ENCODE measurements at places on chromosomes 16 and 17.
A peak's percentile ranks its signal among the peaks of the same experiment; 100 is the strongest.

GRCh38 chr17:20008242-20009051 is 712 bp upstream of the SPECC1 start:
- no peak for DNase-seq

DNA sequence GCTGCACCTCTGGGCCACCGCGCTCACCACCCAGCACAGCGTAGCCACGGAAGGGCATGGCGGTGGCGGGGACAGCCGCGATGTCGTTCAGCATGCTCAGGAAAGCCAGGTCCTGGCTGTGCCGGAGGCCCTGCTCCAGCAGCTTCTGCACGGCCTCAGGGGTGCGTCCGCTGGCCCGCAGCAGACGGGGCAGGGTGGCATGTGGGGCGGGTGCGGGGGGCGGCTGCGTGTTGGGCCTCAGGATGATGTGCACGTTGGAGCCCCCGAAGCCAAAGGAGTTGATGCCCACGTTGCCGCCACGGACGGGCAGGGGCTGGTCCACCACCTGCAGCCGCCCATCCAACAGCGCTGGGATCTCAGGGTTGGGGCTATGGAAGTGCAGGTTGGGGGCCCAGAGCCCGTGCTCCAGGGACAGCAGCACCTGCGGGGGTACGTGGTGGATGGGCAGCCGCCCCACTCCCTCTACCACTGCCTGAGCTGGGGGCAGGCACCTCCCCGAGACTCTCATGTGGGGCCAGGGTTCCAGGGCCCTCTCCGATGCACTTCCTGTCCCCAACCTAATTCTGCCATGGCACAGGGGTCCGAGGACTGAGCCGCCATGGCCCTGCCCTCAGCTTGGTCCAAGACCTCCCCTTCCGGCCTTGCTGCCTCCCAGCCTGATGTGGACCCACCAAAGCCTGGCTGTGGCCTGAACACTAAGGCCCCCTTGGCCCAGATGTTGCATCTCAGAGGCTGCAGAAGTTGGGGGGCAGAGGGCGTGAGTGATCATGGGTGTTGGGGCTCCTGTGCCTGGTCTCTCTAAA is 6.6 kb downstream of the FASN start:
- no peak for DNase-seq

GRCh38 chr17:17859909-17860765 is 23.4 kb upstream of the SREBF1 start:
- DNase-seq, result peak; percentile 37

DNA sequence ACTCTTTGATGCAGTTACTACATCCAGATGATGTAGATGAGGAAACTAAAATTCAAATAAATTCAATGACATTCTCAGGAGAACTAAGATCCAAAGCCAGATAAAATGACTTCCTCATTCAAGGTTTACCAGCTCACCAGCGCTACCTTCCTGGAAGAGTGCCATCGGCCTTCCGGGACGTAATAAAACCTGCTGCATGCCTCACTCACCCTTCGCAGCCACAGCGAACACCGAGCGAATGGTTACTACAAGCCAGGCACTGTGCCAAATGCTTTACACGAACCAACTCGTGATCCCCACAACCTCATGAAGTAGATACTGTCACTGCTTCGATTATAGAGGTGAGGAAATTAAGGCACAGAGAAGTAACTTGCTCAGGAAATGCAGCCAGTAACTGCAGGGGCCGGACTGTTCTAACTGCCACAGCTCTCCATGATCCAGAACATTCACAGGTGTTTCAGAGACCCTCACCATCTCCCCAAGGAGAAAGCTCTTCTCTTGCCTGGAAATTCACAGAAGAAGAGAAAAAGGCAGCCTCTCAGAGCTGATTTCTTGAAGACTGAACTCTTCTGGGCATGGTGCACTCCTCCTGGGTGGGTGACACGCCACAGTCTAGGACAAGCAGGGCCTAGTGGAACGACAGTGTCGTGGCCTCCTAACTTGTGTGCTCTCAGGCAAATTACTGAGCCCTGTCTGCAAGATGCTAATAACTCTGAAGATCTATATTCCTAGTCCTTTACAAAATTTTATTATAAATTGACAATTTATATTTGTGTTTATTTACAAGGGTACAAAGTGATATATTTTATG is 46.8 kb downstream of the HIC1 start:
- no peak for DNase-seq

DNA sequence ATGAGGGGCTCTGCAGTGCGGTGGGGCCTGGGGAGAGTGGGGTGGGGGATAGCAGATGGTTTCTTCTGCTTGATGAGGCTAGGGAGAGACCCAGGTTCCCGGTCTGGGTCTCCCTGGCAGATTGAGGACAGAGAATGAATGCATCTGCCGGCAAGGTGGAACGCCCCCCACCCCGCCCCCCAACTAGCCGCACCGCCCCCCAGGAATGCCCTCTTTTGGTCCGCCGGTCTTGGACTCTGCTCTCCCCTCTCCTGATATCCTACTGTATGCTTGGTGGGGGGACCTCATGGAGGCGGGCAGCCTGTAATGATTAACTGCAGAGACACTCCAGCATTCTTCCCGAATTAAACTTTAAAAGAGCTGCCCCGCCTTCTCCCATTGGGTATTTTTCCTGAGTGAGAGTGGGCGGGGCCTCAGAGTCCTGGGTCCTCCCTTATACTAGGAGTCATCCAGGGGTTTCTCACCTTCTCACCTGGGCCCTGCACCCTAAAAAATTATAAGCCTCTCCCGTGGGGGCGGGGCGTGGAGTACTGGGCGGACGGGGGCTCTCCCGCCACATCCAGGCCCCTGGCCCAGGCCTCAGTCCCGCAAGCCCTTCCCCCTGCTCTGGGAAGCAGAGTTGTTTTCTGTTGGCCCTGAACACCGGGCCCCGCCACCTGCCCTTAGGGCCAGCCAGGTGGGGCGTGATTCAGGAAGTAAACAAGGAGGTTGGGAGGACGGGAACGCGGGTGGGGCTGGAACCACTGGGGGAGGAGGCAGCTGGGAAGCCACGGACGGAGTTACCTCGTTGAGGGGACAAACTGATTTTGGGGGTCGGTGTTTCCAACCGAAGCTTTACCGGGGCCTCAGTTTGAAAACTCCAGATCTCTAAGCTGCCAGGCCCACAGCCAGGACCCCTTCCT is 1.5 kb downstream of the GRB7 start:
- no peak for DNase-seq

DNA sequence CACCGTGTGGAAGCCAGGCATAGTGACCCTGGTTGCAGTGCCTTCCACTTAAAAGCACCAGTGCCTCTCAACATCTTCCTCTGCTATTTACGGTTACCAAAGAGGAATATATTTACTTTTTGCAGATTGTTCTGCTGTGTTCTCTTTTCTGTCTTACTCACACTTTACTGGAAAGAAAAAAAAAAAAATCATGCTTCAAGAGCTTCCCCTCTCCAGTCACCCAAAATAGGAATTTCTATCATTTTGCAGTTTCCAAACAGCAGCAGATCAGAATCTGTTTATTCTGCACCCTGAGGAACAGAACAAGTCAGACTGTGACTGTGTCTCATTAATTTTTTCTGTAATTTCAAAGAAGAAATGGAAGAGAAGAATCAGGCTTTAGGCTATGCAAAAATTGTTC is 96.1 kb downstream of the KCNJ2 start:
- DNase-seq, result no peak

DNA sequence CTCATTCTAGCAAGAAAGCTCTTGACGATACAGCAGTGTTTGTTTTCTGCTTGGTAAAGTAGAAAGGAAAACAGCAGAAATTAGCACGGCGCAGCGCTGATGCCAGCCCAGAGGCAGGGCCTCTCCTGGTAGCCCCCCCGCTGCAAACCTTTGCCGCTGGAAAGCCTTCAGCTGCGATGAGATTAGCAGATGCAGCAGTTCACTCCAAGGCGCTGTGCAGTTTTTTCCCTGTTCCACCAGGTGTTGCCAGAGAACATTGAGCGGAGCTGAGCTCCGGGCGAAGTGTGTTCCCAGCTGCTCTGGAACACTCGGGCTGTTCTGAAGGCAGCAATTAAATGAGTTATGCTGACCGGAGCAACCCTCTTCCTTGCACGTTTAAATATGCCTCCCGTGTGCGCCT is 72.5 kb downstream of the RBFOX1 start:
- no peak for DNase-seq

Data from stimulated activated CD8-positive, alpha-beta memory T cell treated with anti-CD3 and anti-CD28 coated beads, Interleukin-15, amount 100 ng/mL, for 24 hours (primary cell).